ENCODE measurements at places on chromosomes 3 and 15. TPM values are rescaled to one million over a fixed set of nuclear protein-coding genes. Genes with fewer than 3 reads are reported as not detected.

The SLC28A1 gene
- 57.6 TPM for total RNA-seq

The TMEM158 gene
- 1.0 TPM for total RNA-seq

The NR2F2 gene
- 14.1 TPM for total RNA-seq

The SPATA12 gene
- not detected for total RNA-seq

The CEP19 gene
- 0.99 TPM for total RNA-seq

The THSD4 gene
- 17.4 TPM for total RNA-seq

The NPAP1 gene
- 0.06 TPM for total RNA-seq

The TMF1 gene
- 10.8 TPM for total RNA-seq

The POC1A gene
- 3.3 TPM for total RNA-seq

The SMCO1 gene
- total RNA-seq = not detected

- no peak overlapping the region for H3K27ac ChIP-seq
- H3K4me3 ChIP-seq = no peak overlapping the region
- DNase-seq = no peak
- no peaks in the 10 kb centered on the region for H3K36me3 ChIP-seq
Measured at GRCh38 chr3:10004506-10004905, 17.9 kb upstream of the EMC3 start.

DNA sequence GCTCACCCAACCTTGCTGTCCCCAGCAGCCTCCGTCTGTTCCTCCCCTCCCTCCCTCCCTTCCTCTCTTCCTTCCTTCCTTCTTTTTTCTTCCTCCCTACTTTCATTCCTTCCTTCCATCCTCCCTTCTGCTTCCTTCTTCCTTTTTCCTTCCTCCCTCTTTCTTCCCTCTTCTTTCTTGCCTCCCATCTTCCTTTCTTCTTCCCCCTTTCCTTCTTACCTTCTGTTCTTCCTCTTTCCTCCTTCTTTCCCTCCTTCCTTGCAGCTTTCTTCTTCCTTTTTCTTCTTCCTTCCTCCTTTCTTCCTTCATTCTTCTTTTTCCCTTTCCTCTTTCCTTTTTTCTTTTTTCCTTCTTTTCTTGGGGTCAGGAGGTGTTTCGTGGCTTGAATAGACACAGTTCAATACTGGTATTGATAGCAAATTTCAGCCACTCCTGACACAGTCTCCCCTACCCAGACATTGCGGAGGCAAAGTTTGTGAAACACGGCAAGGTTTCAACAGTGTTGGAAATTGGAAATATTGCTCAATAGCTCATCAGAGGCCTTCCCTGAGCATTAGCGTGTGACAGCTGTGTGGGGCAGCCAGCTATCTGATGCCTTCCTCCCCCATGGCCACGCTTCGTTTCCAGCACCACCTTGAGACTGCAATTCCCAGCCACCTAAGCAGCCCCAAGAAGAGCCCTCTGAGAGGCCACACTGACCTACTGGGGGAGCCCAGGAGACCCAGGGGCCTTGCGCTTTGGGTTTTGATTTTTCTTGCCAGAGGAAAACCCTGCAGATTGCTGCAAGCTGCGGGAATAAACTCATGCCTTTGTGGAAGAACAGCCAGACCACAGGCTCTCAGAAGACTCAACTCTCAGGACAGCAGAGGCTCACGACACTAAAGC is 82.2 kb downstream of the KLF15 start:
- peak; percentile 72 for DNase-seq
- peaks cover 25% of the 10 kb centered on the region for H3K4me1 ChIP-seq
- no peaks in the 10 kb centered on the region for H3K36me3 ChIP-seq

- DNase-seq = no peak
- H3K4me1 ChIP-seq = no peaks in the 10 kb centered on the region
- no peaks in the 10 kb centered on the region for H3K36me3 ChIP-seq
Measured at GRCh38 chr3:119560160-119560559, 746 bp upstream of the CD80 start.

- no peak for DNase-seq
- no peaks in the 10 kb centered on the region for H3K27me3 ChIP-seq
- H3K36me3 ChIP-seq = no peaks in the 10 kb centered on the region
- H3K4me1 ChIP-seq = no peaks in the 10 kb centered on the region
Measured at GRCh38 chr15:93126599-93126998, 37.6 kb upstream of the RGMA start.

- no peak overlapping the region for H3K27ac ChIP-seq
- H3K4me1 ChIP-seq = no peaks in the 10 kb centered on the region
- DNase-seq = no peak
Measured at GRCh38 chr3:140428380-140428779, 249.5 kb upstream of the TRIM42 start.

DNA sequence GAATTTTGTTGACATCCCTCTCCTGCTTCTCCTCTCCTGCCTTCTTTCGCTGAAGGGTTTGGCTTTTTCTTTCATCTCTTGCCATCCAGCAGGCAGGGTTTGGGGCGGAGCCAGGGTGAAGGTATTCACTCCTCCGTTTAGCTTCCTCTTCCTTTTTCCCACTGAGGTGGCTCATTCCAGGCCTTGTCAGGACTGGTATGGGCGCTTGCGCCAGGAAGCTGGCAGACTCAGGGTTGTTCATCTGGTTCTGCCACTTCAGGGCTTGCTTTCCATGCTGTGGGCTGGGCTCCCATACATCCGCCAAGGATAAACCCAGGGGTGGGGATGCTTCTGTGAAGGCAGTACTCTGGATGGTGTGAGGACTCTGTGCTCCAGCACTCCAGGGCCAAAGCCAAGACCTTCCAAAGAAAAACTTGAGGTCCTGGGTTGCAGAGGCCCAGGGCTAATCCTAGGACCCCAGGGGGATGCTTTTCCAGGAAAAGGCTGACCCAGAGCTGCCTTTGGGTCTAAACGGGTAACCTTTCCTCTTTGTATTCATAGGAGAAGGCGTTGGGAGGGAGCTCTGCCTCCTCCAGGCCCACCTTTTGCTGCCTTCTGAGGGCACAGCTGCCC is 7.7 kb upstream of the AMOTL2 start:
- no peak overlapping the region for H3K27ac ChIP-seq
- no peaks in the 10 kb centered on the region for H3K27me3 ChIP-seq
- H3K36me3 ChIP-seq = no peaks in the 10 kb centered on the region
- H3K4me1 ChIP-seq = no peaks in the 10 kb centered on the region
- DNase-seq = no peak

DNA sequence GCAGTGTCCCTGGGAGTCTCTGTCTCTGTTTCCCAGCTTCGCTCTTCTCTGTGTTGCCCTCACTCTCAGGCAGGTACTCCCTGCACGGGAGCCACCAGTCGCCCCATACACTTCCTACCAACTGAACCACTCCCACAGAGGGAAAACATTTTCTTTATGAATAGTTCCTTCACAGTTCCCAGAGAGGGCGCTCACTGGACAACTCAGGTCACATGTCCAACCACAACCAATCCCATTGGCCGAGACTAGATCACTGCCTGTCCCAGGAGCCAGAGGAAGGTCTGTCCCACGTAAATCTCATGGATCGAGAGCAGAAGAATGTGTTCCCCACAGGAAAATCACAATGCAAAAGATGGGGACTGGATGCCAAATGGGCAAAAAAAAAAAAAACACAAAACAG is 26.1 kb downstream of the GRK7 start:
- no peaks in the 10 kb centered on the region for H3K36me3 ChIP-seq
- DNase-seq = no peak
- H3K4me1 ChIP-seq = no peaks in the 10 kb centered on the region
- H3K27ac ChIP-seq = no peak overlapping the region

GRCh38 chr15:84910928-84911623 is 26.6 kb downstream of the SLC28A1 start:
- H3K27ac ChIP-seq = peak overlapping the region; percentile 86
- no peaks in the 10 kb centered on the region for H3K27me3 ChIP-seq
- no peaks in the 10 kb centered on the region for H3K36me3 ChIP-seq
- no peak for DNase-seq
- H3K4me3 ChIP-seq = no peak overlapping the region

DNA sequence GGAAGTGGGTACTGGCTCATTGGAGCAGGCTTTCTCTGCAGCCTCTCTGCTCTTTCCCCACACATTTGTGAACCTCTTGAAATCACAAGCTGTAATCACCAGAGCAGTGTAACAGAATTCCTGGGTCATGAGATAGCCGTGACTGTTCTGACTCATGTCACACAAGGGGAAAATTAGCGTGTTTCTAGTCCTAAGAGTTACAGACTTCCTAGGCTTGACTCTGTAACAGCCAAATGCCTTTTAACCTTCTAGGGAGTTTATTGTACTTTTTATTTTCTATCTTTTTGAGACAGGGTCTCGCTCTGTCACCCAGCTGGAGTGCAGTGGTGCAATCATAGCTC is 54.7 kb upstream of the TRAK1 start:
- H3K36me3 ChIP-seq = no peaks in the 10 kb centered on the region
- no peaks in the 10 kb centered on the region for H3K4me1 ChIP-seq
- H3K4me3 ChIP-seq = no peak overlapping the region

DNA sequence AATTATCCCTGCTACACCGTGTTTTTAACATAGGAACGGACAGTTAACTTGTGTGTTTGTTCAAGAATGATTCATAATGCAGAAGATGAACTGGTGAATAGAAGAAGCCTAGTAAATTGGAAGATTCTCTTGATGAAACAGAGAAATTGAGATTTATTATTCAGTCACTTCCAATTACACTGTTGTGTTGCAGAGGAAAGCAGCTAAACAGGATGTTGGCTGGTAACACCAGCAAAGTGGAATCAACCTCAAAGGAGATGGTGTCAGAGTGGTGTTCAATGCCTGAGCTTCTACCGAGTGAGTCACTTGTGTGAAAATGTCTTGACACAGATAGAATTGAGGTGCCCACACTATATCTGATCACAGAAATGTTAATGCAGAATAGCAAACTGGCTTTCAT is 399.6 kb downstream of the LPP start:
- no peaks in the 10 kb centered on the region for H3K27me3 ChIP-seq
- no peak overlapping the region for H3K27ac ChIP-seq
- no peaks in the 10 kb centered on the region for H3K4me1 ChIP-seq
- H3K4me3 ChIP-seq = no peak overlapping the region
- H3K36me3 ChIP-seq = no peaks in the 10 kb centered on the region

GRCh38 chr3:137199678-137200077 is 241.9 kb downstream of the IL20RB start:
- H3K27ac ChIP-seq = no peak overlapping the region
- H3K36me3 ChIP-seq = no peaks in the 10 kb centered on the region
- no peaks in the 10 kb centered on the region for H3K27me3 ChIP-seq
- no peak for DNase-seq

- H3K27me3 ChIP-seq = no peaks in the 10 kb centered on the region
- H3K36me3 ChIP-seq = no peaks in the 10 kb centered on the region
- H3K4me3 ChIP-seq = no peak overlapping the region
- H3K27ac ChIP-seq = no peak overlapping the region
- peak; percentile 44 for DNase-seq
Measured at GRCh38 chr3:189554868-189555557, 76.2 kb upstream of the TP63 start.

DNA sequence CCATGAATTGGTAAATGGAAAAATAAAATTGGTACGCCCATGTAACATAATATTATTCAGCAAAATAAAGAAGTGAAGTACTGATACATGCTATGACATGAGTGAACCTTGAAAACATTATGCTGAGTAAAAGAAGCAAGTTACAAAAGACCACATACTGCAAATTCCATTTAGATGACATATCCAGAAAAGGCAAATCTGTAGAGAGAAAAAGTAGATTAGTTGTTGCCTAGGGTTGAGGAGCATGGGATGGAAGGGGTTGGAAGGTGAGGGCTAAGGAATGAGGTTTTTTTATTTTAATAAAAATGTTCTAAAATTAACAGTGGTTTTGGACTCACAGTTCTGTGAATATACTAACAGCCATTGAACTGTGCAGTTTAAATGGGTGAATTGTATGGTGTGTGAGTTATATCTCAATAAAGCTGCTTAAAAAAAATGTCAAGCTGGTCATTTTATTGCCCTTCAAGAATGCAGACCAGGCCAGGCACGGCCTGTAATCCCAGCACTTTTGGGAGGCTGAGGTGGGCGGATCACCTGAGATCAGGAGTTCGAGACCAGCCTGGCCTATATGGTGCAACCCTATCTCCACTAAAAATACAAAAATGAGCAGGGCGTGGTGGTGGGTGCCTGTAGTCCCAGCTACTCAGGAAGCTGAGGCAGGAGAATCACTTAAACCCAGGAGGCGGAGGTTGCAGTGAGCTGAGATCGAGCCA is 8.1 kb upstream of the DLG1 start:
- no peaks in the 10 kb centered on the region for H3K27me3 ChIP-seq
- H3K4me1 ChIP-seq = peaks cover 6% of the 10 kb centered on the region
- no peak for DNase-seq
- no peak overlapping the region for H3K4me3 ChIP-seq

DNA sequence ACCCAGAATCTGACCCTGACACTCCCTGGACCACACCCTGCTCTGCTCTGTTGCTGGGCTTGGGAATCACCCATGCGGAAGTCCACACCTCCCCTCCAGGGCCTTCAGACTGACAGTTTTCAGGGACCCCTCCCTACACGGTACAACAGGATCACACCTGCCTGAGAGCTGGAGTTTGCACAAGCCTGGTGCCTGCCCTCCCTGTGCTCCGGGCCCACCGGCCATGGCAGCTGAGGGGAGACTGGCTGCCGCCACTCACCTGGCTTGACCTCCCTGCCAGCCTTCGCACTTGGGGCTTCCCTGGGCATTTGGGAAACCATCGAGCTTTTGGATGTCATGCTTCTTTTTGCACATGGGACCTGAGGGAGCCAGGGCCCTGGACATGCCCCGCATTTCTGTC is 95.9 kb upstream of the ANKRD34C start:
- H3K36me3 ChIP-seq = no peaks in the 10 kb centered on the region
- no peak overlapping the region for H3K27ac ChIP-seq
- no peak for DNase-seq
- H3K4me3 ChIP-seq = no peak overlapping the region

DNA sequence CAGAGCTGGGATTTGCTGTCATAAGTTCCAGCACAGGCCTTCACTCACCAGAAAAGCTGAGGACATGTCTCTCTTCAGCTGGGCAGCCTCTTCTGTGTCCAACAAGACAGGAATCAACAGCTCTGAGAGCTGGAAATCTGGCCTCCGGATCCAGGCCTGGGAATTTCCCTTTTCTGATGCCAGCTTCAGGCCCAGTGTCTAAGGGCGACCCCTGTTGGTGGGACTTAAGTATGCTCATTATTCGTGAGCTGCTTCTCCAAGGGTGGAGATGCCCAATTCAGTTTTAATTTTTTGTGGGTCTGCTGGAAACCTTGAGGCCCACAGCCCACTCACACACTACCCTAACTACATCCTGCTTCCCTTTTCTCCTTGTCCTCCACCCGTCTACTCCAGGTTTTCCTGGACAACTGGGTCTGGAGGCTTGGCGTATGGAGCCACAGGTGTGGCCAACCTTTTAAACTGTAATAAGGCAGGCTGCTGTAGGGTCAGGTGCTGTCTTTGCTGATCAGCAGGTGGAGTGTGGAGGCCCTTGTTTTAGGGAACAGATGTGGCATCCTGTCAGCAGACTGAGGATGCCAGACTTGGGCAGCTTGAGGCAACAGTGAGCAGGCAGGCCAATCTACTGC is 2.6 kb upstream of the CEMIP start:
- H3K36me3 ChIP-seq = no peaks in the 10 kb centered on the region
- no peak overlapping the region for H3K4me3 ChIP-seq
- no peak overlapping the region for H3K27ac ChIP-seq
- DNase-seq = peak; percentile 69
- no peaks in the 10 kb centered on the region for H3K4me1 ChIP-seq

Data from right lobe of liver (tissue), 6 donors.